ENCODE measurements at places on chromosomes 13 and 19. TPM values are rescaled to one million over a fixed set of nuclear protein-coding genes. Genes with fewer than 3 reads are reported as not detected.

The OR7A5 gene
- total RNA-seq = not detected

The CEACAM4 gene
- total RNA-seq = 0.52 TPM

The KLF1 gene
- total RNA-seq = not detected

The TTC9B gene
- total RNA-seq = not detected

The FZR1 gene
- 19.2 TPM for total RNA-seq

The IFNL1 gene
- total RNA-seq = not detected

The CGB2 gene
- total RNA-seq = not detected

The SETDB2 gene
- 14.8 TPM for total RNA-seq

The EPS8L1 gene
- total RNA-seq = 2.7 TPM

The XRCC1 gene
- 15.7 TPM for total RNA-seq

Measured in left ventricle myocardium superior (tissue), 1 donor.